AG04450 (cell line): ENCODE measurements at places on chromosomes 7 and 10. TPM values are rescaled to one million over a fixed set of nuclear protein-coding genes. Genes with fewer than 3 reads are reported as not detected.

PPRC1 gene
- polyA plus RNA-seq = 14.1 and 18.5 TPM in 2 replicates

PLCE1 gene
- polyA plus RNA-seq = 2.0 and 2.2 TPM in 2 replicates

IQUB gene
- 0.06 and 0.15 TPM in 2 replicates for polyA plus RNA-seq

FFAR4 gene
- polyA plus RNA-seq = not detected in 2 replicates

WNT8B gene
- not detected in 2 replicates for polyA plus RNA-seq

PLXDC2 gene
- 8.9 and 10.4 TPM in 2 replicates for polyA plus RNA-seq

FRAT1 gene
- polyA plus RNA-seq = 1.1 and 1.2 TPM in 2 replicates

CLDN3 gene
- polyA plus RNA-seq = not detected in 2 replicates

MTPN gene
- polyA plus RNA-seq = 207 and 260 TPM in 2 replicates

ATP6V0A4 gene
- not detected in 2 replicates for polyA plus RNA-seq

VSTM2A gene
- not detected in 2 replicates for polyA plus RNA-seq

CYP2C8 gene
- polyA plus RNA-seq = 0.06 and 0.09 TPM in 2 replicates

GIMAP8 gene
- polyA plus RNA-seq = not detected in 2 replicates

LGI1 gene
- polyA plus RNA-seq = not detected in 2 replicates

TCAF1 gene
- 57.0 and 61.3 TPM in 2 replicates for polyA plus RNA-seq

CYP26A1 gene
- not detected in 2 replicates for polyA plus RNA-seq

H2BK1 gene
- polyA plus RNA-seq = not detected in 2 replicates

PITX3 gene
- polyA plus RNA-seq = not detected in 2 replicates

IGFBP3 gene
- polyA plus RNA-seq = 169 and 220 TPM in 2 replicates

PAPOLB gene
- polyA plus RNA-seq = not detected in 2 replicates

MUC12 gene
- polyA plus RNA-seq = 1.8 and 2.8 TPM in 2 replicates

NPSR1 gene
- not detected in 2 replicates for polyA plus RNA-seq

FEZF1 gene
- not detected in 2 replicates for polyA plus RNA-seq

SLC16A9 gene
- 0.06 and 0.12 TPM in 2 replicates for polyA plus RNA-seq

ELN gene
- 2.1 and 2.8 TPM in 2 replicates for polyA plus RNA-seq

HYAL4 gene
- polyA plus RNA-seq = not detected in 2 replicates

MSMB gene
- not detected in 2 replicates for polyA plus RNA-seq

WBP1L gene
- polyA plus RNA-seq = 27.6 and 28.1 TPM in 2 replicates

ITIH5 gene
- polyA plus RNA-seq = 0.11 and 0.37 TPM in 2 replicates

PHKG1 gene
- polyA plus RNA-seq = 0.20 and 0.26 TPM in 2 replicates

PLXNA4 gene
- polyA plus RNA-seq = 0.01 and 0.05 TPM in 2 replicates

AKR1C1 gene
- 114 and 125 TPM in 2 replicates for polyA plus RNA-seq

CAMK2B gene
- 0.12 TPM in 1 of 2 replicates, not detected in the other for polyA plus RNA-seq

RPEL1 gene
- 0.15 and 0.20 TPM in 2 replicates for polyA plus RNA-seq

VPS41 gene
- 41.6 and 67.1 TPM in 2 replicates for polyA plus RNA-seq

RBP4 gene
- not detected in 2 replicates for polyA plus RNA-seq

EPHB4 gene
- polyA plus RNA-seq = 43.8 and 46.5 TPM in 2 replicates

OR9A4 gene
- not detected in 2 replicates for polyA plus RNA-seq

MRC1 gene
- not detected in 2 replicates for polyA plus RNA-seq

NKX6-2 gene
- not detected in 2 replicates for polyA plus RNA-seq

OPN1SW gene
- polyA plus RNA-seq = not detected in 2 replicates

CYP2C18 gene
- not detected in 2 replicates for polyA plus RNA-seq

LBX1 gene
- not detected in 2 replicates for polyA plus RNA-seq

EGFR gene
- 59.0 and 62.6 TPM in 2 replicates for polyA plus RNA-seq

UCMA gene
- polyA plus RNA-seq = not detected in 2 replicates

BMI1 gene
- 40.4 and 50.4 TPM in 2 replicates for polyA plus RNA-seq

CYP17A1 gene
- polyA plus RNA-seq = not detected in 2 replicates

MOGAT3 gene
- polyA plus RNA-seq = not detected in 2 replicates

GIMAP5 gene
- not detected in 2 replicates for polyA plus RNA-seq

ACBD7 gene
- polyA plus RNA-seq = 0.58 and 0.67 TPM in 2 replicates

GPAM gene
- 7.2 and 10.6 TPM in 2 replicates for polyA plus RNA-seq

SH2D4B gene
- polyA plus RNA-seq = not detected in 2 replicates

CUL1 gene
- 47.7 and 56.8 TPM in 2 replicates for polyA plus RNA-seq

DYNC1I1 gene
- 0.02 and 0.06 TPM in 2 replicates for polyA plus RNA-seq

SNX13 gene
- 18.5 and 28.3 TPM in 2 replicates for polyA plus RNA-seq

RHOBTB1 gene
- 33.8 and 37.4 TPM in 2 replicates for polyA plus RNA-seq

TMEM236 gene
- 0.01 and 0.02 TPM in 2 replicates for polyA plus RNA-seq

PROSER2 gene
- polyA plus RNA-seq = 0.37 and 0.53 TPM in 2 replicates

CPA2 gene
- polyA plus RNA-seq = 0.05 and 0.10 TPM in 2 replicates
